AG09309 (cell line): ENCODE measurements at places on chromosomes 11 and 22.

GRCh38 chr11:116225236-116225635 lies 547.6 kb downstream of the BUD13 start:
- DNase-seq = no peak

- DNase-seq = no peak
Observed at GRCh38 chr22:42664976-42665831, 16.0 kb upstream of the CYB5R3 start.

DNA sequence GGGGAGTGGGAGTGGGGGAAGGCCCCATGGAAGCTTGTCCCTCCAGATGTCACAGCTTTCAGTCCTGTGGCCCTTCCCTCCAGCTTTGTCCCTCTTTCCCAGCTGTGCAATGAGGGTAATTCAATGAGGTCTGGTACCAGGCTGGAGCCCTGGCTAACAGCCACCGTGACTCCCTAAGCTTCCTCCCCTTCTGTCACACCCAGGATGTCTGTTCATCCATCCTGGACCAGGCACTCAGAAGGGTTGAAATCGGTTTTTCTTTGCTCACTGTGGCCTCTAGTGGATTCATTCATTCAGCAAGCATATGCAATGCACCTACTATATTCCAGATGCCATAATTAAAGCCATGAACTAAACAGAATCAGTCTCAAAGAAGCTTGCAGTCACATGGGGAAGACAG lies 38.7 kb downstream of the SYT13 start:
- no peak for DNase-seq

DNA sequence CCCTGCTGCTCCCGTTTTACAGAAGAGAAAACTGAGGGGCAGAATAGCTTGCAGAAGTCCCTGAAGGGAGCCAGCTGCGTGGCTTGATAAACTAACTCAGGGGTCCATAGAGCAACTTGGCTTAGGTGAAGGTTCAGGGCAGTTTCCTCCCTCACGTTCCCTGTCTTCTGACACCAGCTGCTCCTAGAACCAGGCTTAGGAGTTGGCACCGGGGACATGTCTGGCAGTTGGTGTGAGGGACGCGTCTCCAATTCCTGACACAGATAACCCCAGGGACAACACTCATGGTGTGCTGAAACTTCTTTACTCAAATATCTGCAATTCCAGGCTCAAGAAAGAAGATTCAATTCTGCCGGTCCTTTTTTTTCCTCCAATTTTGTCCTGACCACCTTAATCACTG lies 85.7 kb downstream of the DSCAML1 start:
- no peak for DNase-seq
